ENCODE measurements at places on chromosomes 3 and 15. TPM values are rescaled to one million over a fixed set of nuclear protein-coding genes. Genes with fewer than 3 reads are reported as not detected.

LMAN1L gene
- not detected for total RNA-seq

GRCh38 chr3:122392868-122393844 is 9.2 kb downstream of the FAM162A start:
- no peak overlapping the region for H3K27ac ChIP-seq
- H3K36me3 ChIP-seq: no peaks in the 10 kb centered on the region
- H3K27me3 ChIP-seq: no peaks in the 10 kb centered on the region
- no peak overlapping the region for H3K4me3 ChIP-seq
- DNase-seq: no peak
- peaks cover 6% of the 10 kb centered on the region for H3K4me1 ChIP-seq

DNA sequence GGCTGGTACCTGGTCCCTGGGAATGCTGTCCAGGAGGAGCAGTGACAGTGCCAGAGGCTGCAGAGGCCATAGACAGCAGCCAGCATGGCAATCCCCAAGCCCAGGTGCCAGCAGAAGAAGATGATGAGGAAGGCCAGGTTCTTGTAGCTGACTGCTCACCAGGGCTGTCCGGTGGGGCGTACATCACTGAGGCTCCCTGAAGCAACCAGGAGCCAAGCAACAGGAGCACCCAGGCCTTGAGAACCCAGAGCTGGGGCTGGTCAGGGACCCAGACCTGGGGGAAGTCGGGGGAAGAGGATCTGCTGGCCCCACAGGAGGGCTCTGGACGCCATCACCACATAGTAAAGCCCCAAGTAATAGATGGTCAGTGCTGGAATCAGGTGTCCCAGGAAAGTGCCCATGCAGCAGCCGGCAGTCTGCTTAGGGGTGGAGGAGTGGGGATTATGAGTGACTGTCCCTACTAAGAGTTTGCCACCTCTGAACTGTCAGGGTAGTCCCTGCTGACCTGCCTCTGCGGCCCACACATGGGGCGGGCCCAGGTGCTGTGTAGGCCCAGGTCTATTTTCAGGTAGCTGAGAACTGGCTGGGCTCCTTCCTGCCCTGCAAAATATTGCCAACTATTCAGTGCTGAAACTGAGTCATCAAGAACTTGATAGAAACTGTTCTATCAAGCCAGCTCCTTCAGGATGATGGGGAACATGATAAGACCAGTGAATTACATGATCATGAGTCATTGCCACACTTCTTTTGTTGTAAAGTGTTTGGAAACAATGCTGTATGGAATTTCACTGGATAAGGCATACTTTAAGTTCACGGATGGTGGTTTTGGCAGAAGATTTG is 68.7 kb downstream of the CHRD start:
- no peaks in the 10 kb centered on the region for H3K4me1 ChIP-seq
- no peak overlapping the region for H3K27ac ChIP-seq
- H3K36me3 ChIP-seq: no peaks in the 10 kb centered on the region
- no peak for DNase-seq
- H3K27me3 ChIP-seq: no peaks in the 10 kb centered on the region

DNA sequence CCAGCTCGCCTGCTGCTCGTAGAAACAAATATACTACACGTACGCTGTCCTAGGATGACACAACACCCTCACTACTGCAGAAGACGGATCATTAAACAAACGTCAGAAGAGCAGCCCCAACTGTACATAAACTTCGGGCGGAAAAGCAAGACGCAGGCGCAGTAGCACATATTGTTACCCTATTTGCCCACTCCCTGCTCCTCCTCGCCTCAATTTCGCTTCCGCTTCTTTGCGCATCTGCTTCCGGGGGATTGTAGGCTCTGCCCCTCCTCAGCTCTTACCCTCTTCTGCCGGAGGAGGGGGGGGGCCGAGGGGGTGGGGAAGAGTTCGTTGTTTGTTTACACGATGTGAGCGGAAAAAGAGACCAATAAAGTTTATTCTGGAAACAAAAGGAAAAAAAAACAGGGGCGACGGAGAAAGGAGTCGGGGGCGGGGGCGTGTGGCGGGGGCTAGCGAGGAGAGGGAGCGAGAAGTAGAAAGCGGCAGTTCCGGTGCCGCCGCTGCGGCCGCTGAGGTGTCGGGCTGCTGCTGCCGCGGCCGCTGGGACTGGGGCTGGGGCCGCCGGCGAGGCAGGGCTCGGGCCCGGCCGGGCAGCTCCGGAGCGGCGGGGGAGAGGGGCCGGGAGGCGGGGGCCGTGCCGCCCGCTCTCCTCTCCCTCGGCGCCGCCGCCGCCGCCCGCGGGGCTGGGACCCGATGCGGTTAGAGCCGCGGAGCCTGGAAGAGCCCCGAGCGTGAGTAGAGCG is at the start of gene PIK3CA:
TSS of gene PIK3CA (plus strand) at position 485 of the 743 bp plus-strand sequence. CDS start 50,469 bp downstream, outside the sequence.
- H3K27ac ChIP-seq: peak within 1 kb of the TSS; percentile 98
- H3K4me1 ChIP-seq: peaks cover 22% of the 10 kb centered on the region
- H3K4me3 ChIP-seq: peak within 1 kb of the TSS; percentile 94
- H3K27me3 ChIP-seq: no peaks in the 10 kb centered on the region

- peaks cover 5% of the 10 kb centered on the region for H3K4me1 ChIP-seq
- H3K27me3 ChIP-seq: no peaks in the 10 kb centered on the region
- H3K36me3 ChIP-seq: no peaks in the 10 kb centered on the region
- no peak for DNase-seq
- H3K27ac ChIP-seq: no peak overlapping the region
These were observed 223.0 kb upstream of the CDIN1 start for GRCh38 chr15:36356466-36356865.

DNA sequence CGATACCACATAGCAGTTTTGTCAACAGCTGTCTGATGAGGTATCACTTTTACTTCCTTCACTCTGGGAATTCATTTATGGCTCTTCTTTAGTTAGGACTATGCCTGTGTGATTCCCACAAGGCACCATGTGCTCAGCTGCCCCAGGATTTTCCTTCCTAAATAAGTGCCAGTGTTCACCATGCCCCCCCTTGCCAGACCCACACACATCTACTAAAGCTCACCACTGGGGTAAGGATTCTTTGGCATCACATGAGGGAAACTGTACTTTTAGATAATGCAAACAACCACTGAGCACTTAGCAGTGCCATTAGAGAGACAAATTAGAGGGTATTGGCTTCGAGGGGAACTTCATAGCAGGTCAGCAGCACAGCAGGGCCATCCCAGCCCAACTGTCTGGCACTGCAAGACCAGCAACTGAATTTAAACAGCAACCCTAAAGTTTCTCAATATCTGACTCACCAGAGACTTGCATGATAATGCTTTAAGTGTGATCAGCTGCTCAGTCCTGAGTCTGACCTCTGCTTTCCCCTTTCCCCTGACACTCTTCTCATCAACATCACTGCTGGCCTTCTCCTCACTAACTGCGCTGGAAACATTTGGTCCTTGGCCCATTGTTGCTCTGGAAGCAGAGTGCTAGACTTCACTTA is 114.3 kb downstream of the STAC start:
- DNase-seq: peak; percentile 57
- H3K36me3 ChIP-seq: no peaks in the 10 kb centered on the region
- H3K4me1 ChIP-seq: peaks cover 34% of the 10 kb centered on the region

GRCh38 chr3:46369675-46370132 is 1.0 kb upstream of the CCR5 start:
- peak overlapping the region; percentile 56 for H3K27ac ChIP-seq
- H3K4me3 ChIP-seq: no peak overlapping the region
- no peak for DNase-seq
- no peaks in the 10 kb centered on the region for H3K27me3 ChIP-seq
- peaks cover 43% of the 10 kb centered on the region for H3K4me1 ChIP-seq

- no peaks in the 10 kb centered on the region for H3K36me3 ChIP-seq
- no peaks in the 10 kb centered on the region for H3K27me3 ChIP-seq
- H3K4me3 ChIP-seq: no peak overlapping the region
These were observed 512.3 kb downstream of the MCTP2 start for GRCh38 chr15:94743668-94744067.

GRCh38 chr3:139481116-139481515 is 4.8 kb upstream of the RBP2 start:
- no peaks in the 10 kb centered on the region for H3K4me1 ChIP-seq
- no peaks in the 10 kb centered on the region for H3K27me3 ChIP-seq
- no peak for DNase-seq
- H3K27ac ChIP-seq: no peak overlapping the region
- no peak overlapping the region for H3K4me3 ChIP-seq

DNA sequence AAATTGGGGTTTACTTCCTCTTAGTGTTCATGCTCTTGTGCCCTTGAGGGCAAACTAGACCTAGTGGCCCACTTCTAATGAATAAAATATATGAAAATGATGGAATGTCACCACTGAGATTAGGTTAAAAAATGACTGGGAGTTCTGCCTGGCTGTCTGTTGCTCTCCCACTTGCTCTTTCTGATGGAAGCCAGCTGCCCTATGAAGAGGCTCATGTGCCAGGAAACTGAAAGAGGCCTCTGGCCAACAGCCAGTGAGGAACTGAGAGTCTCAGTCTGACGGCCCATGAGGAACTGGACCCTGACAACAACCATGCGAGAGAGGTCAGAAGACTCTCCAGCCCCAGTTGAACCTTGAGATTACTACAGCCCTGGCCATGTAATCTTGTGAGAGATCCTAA is 107.1 kb upstream of the FHIT start:
- H3K27me3 ChIP-seq: no peaks in the 10 kb centered on the region
- no peak overlapping the region for H3K27ac ChIP-seq
- H3K4me1 ChIP-seq: peaks cover 14% of the 10 kb centered on the region
- H3K4me3 ChIP-seq: no peak overlapping the region
- DNase-seq: peak; percentile 70

DNA sequence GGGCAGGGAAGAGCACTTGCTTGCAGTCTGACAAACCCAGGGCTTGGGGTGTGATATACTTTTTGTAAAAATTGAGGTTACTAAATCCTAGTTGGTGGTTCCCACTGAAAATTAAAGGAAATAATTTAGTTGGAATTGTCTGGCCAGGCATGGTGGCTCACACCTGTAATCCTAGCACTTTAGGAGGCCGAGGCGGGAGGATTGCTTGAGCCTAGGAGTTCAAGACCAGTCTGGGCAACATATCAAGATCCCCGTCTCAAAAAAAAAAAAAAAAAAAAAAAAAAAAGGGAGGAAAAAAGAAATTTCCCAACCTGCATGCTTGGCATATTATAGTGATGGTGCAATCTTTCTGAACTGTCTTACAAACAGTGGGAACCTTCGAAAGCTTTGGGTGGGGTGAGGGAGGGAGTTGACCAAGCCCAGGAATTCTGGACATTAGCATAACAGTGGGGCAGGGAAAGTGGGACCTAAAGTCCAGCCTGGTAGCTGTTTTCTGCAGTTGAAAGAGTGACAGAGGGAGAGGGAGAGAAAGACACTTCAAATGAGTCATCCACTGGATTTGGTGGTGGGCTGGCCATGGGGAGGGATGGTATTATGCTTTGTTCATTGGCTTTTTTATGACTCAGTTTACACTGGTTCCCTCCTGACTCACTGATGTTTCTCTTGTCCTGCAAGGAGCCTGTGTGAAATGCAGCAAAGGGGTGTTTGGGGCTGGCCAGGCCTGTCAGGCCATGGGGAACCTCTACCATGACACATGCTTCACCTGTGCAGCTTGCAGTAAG is 41.1 kb downstream of the LIMD1 start:
- peaks cover 40% of the 10 kb centered on the region for H3K4me1 ChIP-seq
- no peak for DNase-seq
- H3K36me3 ChIP-seq: peaks cover 21% of the 10 kb centered on the region
- H3K27ac ChIP-seq: peak overlapping the region; percentile 37
- H3K27me3 ChIP-seq: no peaks in the 10 kb centered on the region
- H3K4me3 ChIP-seq: no peak overlapping the region

DNA sequence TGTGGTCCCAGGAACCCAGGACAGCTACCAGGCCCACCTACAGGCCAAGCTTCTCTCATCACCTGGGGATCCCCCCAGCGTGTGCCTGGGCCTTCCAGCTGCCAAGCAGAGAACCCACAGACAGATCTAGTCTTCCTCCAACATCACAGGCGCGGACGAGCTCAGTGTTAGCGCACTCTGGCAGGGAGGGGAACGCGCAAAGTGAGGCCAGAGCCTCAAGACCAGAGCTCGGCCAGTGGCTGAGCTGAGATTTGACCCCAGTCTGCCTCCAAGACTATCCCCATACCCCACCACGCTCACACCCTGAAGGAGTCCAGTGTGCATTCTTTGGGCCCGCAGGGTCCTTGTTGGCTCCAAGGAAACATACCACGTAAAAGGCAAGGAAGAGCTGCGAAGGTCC is 5.1 kb downstream of the MFGE8 start:
- H3K4me3 ChIP-seq: no peak overlapping the region
- H3K36me3 ChIP-seq: peaks cover 21% of the 10 kb centered on the region
- no peaks in the 10 kb centered on the region for H3K27me3 ChIP-seq
- H3K27ac ChIP-seq: no peak overlapping the region
- peaks cover 31% of the 10 kb centered on the region for H3K4me1 ChIP-seq

DNA sequence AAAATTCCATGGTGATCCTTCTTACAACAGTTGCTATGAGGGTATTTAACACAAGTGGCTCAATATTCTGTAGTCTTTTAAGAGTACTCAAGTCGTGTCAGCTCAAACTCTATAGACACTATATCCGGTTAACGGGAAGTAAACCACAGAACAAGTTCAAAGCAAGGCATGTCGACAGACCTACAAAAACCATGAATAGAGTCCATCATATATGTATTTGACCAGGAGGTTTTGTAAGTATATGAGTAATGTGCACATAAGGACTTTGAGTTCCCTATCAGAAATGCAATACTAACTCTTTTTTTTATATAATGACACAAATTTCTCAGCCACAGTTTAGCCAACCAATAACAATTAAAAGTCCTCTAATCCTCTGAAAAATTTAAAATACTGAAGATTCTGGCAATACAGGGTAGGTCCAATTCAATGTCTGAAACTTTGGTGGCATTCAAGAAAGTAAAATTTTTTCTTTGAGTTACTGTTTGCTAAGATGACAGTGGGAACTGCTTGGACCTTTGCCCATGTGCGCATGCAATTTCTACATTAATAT is 93.7 kb downstream of the NEK10 start:
- H3K36me3 ChIP-seq: no peaks in the 10 kb centered on the region
- H3K4me1 ChIP-seq: no peaks in the 10 kb centered on the region
- H3K4me3 ChIP-seq: no peak overlapping the region
- no peaks in the 10 kb centered on the region for H3K27me3 ChIP-seq

- no peaks in the 10 kb centered on the region for H3K27me3 ChIP-seq
- H3K4me3 ChIP-seq: no peak overlapping the region
- H3K27ac ChIP-seq: no peak overlapping the region
- no peaks in the 10 kb centered on the region for H3K4me1 ChIP-seq
- H3K36me3 ChIP-seq: no peaks in the 10 kb centered on the region
These were observed 49.6 kb downstream of the SH3GL3 start for GRCh38 chr15:83496766-83497165.

DNA sequence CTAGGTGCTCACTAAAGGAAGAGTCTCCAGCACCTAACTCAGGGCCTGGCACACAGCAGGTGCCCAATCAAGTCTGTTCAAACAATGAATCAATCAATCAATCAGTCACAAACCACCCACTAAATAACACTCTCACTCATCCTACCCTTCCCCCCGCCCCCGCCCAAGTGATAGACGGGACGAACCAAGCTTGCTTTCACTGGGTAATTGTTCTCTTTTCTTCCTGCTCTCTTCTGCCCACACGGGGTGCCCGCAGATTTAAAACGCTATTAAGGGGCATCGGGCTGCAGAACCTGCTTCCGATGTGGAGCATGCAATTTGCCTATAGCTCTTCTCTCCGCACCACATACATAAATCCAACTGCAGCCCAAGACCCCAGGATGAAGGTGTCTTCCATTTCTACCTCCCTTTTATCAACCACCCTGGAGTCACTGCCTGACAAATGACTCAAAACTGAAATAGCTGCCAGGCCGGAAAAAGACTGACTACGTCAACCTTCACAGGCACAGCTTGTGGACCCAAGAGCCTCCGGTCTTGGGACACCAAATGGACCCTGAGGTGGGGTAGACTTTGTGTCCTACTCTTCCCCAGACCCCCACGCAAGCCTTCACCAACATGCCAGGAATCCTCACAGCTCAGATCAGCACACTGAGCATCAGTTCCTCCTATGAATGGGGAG is 1.7 kb downstream of the KLHL25 start:
- DNase-seq: no peak
- peaks cover 26% of the 10 kb centered on the region for H3K4me1 ChIP-seq
- no peak overlapping the region for H3K27ac ChIP-seq
- H3K36me3 ChIP-seq: no peaks in the 10 kb centered on the region
- H3K4me3 ChIP-seq: peak overlapping the region; percentile 90

Measured in lower lobe of right lung (tissue), 2 donors.